NCI-H1436 (cell line): ENCODE measurements at places on chromosomes 6 and 20.

GRCh38 chr6:132752255-132752654, 5.4 kb downstream of the VNN2 start:
- no peak for DNase-seq

GRCh38 chr20:45056473-45057173, 44.3 kb downstream of the KCNS1 start:
- DNase-seq: no peak

DNA sequence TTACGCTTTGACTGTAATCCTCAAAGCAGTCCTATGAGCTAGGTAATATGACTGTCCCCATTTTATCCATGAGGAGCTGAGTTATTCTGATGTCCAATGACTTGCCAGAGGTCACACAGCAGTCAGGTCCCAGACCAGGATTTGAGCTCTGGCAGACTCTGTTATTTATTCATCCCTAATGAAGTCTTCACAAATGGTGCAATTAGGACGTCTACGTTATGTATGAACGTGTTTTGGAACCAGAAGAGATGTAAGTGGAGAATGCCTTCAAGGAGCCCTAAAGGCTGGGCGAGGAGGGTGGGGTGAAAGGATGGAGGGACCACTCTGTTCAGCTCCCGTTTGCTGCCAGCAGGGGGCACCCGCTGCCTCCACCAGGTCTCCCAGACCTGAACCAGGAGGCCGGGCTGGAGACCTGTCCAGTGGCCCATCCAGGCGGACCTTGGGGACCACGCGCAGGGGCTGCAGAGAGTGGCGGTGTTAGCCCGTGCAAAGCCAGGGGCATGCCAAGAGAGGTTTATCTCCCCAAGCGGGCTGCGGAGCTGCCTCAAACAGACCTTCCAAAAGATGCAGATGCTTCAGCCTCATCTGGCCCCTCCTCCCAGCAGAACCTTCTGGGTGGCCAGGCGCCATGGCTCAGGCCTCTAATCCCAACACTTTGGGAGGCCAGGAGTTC, 15.2 kb upstream of the ZNF335 start:
- DNase-seq: peak; percentile 52

- DNase-seq: no peak
These were observed 181.4 kb upstream of the UST start for GRCh38 chr6:148565321-148565926.

DNA sequence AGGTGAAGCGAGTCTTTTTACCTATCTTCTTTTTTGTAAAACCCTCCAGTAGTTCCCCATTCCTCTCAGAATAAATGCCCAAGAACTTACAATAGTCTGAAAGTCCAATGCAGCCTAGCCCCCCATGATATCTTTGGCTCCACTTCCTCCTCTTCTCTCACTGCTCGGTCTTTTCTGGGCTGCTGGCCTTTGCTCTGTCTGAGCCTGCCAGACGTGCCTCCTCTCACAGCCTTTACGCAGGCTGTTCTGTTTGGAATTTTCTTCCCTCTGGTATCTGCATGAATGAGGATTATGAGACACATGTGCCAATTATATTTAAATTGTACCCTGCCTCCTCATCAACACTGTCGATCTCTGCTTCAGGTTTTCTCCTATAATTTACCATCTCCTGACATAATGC, 174.1 kb downstream of the EYA4 start:
- no peak for DNase-seq

GRCh38 chr20:38759106-38759505, 10.8 kb downstream of the ACTR5 start:
- DNase-seq: no peak

DNA sequence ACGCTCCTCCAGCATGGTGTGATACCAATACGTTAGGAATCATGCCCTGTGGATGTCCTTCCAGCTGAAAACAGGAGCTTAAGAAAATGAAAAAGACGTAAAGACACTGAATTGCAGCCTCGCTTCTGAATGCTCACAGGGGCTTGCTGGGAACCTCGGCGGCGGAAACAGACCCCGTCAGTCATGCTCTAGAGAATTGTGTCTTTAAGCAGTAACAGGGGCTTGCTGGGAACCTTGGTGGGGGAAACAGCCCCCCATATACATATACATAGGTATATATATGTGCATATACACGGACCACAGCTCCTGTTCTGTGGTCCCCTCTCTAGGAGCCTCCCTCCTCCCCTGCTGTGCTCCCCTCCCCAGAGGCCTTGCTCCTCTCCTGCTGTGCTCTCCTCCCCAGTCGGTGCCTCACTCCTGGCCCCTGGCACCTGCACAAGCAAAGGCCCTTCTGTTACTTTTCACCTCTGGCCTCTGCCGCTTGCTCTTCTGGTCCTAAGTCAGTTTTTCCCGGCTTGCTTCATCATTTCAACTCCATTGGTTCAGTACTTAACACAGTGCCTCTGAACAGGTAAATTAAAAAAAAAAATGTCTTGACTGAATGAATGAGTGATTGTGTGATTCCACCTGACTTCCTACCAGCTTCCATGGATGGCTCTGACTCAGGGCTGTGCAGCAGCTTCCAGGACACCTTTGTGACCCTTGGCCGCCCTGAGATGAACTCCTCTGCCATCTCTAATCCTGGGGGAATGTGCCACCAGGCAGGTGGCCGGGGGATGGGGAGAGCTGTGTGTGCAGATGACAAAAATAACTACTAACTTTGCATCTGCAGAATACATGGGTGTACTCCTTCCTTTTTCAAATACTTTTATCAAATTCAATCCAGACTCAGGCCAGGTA, 246.1 kb downstream of the SMOC2 start:
- DNase-seq: no peak

- DNase-seq: no peak
These were observed 11.6 kb downstream of the SRSF3 start for GRCh38 chr6:36605560-36606391.

DNA sequence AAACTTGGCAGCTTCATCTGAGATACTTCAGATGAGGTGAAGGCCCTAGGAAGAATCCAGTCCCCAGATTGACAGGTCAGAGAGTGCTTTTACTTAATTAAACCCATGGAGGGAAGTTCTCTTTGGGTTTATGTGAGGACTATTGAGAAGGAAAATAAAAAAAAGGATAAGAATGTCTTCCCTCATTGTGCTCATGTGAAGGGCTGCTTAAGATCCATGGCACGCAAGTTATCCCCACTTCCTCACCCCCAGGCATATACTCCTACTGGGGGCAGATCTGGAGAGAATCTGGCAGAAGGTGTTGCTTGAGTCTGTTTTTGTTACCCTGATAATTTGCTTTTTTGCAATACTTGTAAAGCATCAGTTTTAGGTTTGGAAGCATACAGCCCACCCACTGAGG, 322.9 kb upstream of the TFAP2D start:
- DNase-seq: no peak

DNA sequence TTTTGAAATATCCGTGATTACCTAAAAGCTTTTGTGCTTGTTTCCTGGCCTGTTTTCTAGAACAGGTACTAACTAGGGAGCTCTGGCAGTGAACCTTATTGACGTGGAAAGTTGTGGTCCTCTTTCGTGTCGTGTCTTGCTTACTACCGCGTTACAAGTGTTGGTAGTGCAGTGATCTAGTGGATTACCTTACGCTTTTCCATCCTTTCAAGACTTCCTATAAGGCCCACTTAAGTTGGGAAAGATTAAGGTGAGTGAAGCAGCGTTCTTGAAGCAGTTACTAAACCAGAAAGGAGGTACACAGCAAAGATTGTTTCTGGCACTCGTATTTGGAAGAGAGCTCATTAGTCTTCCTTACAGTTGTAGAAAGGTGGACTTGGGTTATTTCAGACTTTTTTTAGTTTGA, 1.9 kb downstream of the PNRC1 start:
- DNase-seq: no peak

- DNase-seq: no peak
These were observed 5.7 kb downstream of the ETV7 start for GRCh38 chr6:36381502-36382389.

- no peak for DNase-seq
These were observed 236.1 kb downstream of the KCNQ5 start for GRCh38 chr6:72857791-72858585.

DNA sequence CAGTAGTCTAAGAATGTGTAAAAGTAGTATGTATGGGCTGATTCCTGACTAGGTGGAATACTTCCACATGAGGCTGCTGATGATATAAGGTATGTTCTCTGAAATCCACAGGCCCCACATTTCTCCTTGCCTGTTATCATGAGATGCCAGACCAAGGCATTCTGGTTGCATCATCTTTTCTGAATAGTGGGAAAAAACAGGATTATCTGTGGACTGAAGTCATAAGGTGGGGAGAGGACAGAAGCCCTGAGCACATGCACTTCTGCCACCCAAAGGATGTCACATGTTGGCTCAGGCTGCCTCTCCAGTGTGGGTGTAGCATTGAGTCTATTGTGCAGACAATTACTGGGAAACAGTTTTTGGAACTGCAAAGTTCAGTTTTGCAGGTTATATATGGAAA, 184.5 kb upstream of the RAB32 start:
- no peak for DNase-seq

GRCh38 chr6:72524011-72524645, 97.7 kb upstream of the KCNQ5 start:
- peak; percentile 85 for DNase-seq

DNA sequence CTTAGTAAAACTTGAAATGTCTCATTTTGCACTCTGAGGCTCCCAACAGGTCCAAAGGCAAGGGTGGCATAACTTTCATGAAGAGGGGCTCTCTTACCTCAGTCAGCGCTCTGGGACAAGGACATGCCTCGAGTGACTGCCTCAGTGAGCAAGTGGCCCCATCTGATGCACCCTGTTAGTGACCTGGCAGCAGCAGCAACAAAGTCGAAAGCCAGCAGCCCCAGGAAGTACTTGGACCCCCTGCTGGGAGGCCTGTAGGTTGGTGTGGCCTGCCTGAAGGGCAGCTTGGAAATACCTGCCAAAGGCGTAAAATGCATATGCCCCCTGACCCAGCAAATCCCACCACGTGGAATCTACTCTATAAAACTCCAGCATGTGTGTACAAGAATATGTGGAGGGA, 13.2 kb downstream of the MAP1LC3A start:
- DNase-seq: no peak

DNA sequence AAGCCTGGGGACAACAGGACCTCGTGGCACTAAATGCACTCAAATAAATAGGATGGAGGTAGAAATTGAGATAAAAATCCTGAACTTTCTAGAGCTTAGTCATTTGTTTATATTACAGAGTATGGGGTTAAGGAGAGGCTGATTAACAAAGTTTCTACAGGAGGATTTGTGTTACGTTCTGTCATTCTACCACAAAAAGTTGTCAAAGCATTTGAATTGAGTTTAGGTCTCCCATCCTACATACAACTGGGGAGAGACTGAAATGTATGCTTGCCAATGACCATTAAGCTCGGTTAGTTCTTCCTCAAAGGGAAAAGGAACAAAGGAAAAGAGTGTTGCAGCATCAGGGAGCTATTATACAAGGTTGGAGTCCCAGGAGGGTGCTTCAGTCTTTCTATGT, 597.9 kb downstream of the COL12A1 start:
- DNase-seq: no peak

DNA sequence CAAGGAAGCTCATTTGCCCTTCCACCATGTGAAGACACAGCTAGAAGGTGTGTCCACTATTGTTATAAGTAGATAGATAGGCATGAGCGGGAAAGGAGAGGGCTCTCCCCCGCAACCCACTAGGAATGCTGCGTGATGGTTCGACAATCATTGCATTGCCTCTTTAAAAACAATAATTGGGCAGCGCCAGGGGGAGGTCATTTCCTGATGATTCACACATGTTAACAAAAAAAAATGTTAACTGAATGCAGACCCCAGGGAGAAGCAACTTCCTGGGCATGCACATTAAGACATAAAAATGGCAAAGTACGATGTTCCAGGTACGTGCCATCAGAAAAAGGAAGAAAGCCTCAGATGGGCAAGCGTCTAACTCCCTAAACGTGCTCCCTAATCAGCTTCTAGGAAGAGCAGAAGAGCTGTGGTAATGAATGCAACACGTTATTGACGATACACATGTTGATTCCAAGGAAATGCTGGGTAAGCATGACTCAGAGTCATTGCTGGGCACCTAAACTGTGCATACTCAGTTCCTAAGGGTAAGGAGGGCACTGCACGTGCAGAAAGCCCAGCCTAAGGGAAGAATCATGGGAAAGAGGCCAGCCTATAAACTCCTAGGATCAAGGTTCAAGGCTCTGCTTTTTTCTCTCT, 113.7 kb downstream of the FAM217A start:
- DNase-seq: no peak

GRCh38 chr20:39986173-39986904, 702.7 kb downstream of the MAFB start:
- no peak for DNase-seq

DNA sequence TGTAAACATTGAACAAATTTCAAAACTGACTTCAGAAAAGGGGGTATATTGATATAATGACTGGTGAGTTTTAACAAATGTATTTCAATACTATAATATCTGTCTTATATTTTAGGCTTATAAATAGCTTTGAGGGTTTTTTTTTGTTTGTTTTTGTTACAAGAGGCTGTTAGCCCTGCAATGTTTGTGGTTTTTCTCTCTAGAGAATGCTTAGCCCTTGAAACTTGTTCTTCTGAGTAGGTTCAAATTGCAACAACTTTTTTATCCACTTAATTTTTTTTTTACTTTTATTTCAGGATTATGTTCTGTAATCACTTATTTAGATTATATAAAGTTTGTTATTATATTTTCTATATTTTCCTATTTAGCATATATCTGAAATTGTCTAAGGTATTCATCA, 333.2 kb downstream of the RIMS1 start:
- DNase-seq: no peak

- DNase-seq: no peak
These were observed 181.8 kb downstream of the HIVEP2 start for GRCh38 chr6:142763205-142763604.

GRCh38 chr6:158799051-158799792, 19.9 kb downstream of the EZR start:
- peak; percentile 32 for DNase-seq

- no peak for DNase-seq
These were observed 17.2 kb downstream of the SNX14 start for GRCh38 chr6:85576476-85576875.

- no peak for DNase-seq
These were observed 217.9 kb downstream of the PLCB4 start for GRCh38 chr20:9286501-9287461.

DNA sequence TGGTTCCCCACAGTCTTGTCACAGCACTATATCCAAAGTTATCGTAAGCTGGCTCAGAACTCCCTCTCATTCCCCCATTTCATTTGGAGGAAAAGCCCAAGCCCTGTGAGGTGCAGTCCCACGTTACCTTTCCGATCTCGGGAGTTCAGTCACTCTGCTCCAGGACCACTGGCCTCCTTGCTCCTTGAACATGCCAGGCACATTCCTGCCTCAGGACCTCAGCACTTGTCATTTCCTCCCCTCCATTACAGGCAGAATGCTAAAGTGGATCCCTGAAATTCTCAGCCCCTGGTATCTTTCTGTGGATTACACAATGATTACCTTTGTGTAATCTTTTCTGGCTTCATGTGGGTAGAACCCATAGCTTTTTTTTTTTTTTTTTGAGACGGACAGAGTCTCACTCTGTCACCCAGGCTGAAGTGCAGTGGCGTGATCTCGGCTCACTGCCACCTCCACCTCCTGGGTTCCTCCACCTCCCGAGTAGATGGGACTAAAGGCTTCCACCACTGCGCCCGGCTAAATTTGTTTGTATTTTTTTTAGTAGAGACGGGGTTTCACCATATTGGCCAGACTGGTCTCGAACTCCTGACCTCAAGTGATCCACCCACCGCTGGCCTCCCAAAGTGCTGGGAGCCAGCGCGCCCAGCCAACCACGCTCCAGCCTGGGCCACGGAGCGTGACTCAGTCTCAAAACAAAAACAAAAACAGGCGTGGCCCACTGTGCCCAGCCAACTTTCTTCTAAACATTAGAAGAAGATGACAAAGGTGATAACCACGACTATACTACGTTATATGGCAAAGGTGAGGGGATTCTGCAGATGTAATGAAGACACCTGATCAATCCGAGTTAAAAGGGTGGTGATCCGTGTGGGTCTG, 4.0 kb upstream of the OXT start:
- DNase-seq: no peak

- no peak for DNase-seq
These were observed 10.2 kb downstream of the BTN3A1 start for GRCh38 chr6:26412228-26412627.
